Frontal cortex (tissue), 4 donors: ENCODE measurements at places on chromosomes 2 and 18.

GRCh38 chr2:134395779-134396178 is 141.9 kb downstream of the MGAT5 start:
- no peak for DNase-seq

DNA sequence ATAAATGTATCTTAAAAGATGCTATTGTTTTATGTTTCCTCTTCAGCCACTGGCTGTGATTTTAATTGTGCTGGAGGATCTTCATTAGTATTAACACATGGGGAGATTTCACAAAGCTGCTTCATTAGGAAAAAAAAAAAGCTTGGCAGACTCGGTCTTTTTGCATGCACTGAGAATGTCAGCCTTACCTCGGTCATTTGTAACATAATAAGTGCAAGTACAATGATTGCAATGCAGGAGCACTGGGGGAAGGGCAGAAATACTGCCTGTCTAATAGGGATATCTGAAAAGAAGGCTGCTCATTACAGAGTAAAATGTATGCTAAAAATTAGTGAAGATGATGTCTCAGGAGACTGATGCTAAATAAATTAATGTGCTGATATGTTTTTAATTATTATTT is 1.3 kb upstream of the BAZ2B start:
- no peak for DNase-seq

GRCh38 chr2:54065411-54065810 is 50.0 kb upstream of the ACYP2 start:
- no peak for DNase-seq

DNA sequence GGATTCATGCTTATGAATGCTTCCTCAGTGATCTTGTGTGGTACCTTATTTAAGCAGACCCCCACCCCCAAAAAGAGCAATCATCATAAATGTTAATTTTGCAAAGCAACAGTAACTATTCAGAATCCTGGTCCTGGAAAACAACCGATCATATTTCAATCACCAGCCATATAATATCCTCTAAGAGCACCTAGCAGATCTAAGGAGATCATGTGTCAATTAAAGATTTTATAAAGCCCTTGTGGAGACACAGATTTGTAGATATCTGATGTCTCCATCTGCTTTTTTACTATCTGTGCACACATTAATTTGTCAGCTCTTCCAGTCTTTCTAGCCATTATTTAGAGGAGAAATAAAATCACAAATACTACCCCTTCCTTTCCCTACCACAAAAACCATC is 423.7 kb downstream of the TGIF1 start:
- DNase-seq: no peak

- DNase-seq: no peak
Measured at GRCh38 chr2:66915237-66915636, 480.3 kb downstream of the MEIS1 start.

GRCh38 chr2:189367343-189367742 is 73.9 kb upstream of the WDR75 start:
- no peak for DNase-seq

DNA sequence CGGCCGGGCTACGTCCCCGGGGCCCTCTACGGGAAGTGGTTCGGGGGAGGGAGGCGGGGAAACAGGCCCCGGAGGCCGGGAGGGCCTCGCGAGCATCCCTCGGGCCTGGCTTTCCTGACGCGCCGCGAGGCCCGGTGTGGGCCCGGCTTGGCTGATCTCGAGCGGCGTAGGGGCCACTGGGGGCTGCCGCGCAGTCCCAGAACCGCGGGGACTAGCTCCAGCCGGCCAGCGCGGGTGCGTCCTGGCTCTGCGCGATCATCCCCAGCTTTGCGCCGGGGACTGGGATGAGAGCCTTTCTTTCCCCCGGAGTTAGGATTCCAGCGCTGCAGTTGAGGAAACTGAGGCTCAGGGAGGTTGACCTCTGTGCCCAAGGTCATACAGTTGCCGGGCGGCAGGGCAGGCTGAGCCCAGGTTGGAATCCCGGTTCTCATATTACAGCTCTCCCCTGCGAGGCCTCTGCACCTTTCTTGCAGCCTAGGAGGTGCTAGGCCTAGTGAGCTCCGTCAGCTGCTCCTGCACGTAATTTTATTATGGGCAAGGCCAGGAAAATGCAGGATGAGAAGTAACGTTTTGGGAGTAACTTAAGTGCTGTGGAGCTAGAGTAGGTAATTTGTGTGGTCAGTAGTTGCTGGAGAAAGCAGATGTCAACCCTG is 501 bp downstream of the LPIN1 start:
- no peak for DNase-seq

DNA sequence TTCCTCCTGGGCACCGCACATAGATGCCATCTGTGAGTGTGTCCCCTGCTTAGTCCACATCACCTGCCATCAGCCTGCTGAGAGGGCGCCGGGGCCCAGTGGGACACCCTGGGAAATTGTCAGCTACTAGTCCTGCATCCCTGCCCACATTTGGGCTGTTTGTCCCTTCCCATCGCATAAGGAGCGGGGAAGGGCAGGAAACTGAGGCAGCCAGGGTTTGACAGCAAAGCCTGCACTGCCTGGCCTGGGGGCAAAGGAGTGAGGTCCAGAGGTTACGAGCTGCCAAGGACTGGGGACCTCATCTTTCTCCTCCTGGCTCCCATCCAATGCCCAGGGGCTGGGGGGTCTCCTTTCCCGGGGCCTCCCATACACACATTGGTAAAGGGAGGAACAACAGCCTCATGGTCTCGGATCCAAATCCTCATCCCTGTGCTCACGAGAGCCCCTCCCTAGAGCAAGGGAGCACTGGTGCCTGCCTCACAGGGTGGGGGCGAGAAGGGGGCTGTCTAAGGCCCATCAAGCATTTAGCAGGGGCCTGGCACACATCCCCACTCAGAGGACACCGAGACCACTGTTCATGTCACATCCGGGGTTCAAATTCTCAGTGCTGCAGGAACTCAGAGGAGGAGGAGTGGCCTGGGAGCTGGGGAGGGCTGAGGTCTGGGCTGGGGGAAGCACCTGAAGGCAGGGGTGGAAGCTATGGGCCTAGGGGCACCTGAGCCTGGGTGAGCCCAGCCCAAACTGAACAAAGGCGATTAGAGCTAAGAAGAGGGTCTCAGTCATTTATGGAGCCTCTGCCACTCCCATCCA is 113.8 kb downstream of the SMAD7 start:
- DNase-seq: no peak

DNA sequence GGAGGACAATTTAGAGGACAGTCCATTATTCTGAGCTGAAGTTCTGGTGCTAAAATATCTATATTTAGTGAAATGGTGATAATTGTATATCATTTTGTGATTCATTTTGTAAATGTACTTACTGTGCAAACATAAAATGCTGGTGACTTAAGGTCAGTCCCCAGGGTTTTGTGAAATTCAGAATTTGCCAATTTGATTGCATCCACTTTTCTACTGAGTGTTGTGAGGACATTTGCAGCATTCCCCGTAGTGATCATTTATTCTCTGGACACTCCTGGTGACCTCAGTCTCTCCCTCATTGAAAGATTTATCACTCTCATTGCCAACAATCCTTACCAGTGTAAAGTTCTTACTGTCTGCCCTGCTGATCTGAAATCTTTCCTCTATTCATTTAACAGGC is 98.2 kb downstream of the SOCS6 start:
- no peak for DNase-seq

GRCh38 chr18:56391931-56392590 is 246.3 kb downstream of the TXNL1 start:
- no peak for DNase-seq

- DNase-seq: no peak
Measured at GRCh38 chr2:236555481-236555880, 14.1 kb upstream of the ACKR3 start.

DNA sequence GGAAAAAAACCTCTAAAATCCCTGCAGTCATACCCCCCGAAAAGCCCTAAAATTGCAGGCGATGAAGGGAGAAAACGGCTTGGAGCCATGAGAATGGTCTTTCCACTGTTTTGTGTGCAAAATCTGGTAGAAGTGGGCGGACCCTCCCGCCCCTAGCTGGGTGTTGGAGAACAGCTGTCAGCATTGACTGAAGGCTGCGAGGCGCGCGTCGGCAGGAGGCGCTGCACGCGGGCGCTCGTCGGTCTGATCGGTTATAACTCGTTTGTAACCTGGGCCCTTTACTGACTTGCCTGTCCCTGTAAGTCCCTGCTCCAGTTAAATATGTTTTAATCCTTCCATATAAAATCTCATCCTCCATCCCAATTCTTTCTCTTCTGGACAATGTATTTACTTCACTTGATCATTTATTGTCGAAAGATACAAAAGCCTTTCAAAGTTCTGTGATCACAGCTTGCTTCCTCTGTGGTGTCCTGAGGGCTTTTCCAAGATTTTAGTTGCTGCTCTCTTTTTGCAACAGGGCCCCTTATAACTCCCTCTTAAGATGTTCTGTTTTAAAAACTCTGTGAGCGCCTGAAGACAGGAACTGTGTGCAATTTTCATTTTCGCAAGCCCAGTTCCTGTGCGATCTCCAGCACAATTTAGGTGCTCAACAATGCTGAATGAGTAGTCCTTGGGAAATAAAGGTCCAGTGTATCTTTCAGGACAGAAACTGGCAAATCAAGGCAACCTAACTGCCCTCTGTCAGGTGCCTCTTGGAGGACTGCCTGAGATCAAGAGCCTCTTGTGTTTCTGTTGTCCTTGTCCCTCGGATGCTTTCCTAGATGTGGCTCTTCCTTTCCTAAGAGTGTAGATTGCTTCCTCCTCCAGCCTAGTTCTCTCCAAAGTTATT is 918 bp upstream of the HNRNPLL start:
- DNase-seq: peak; percentile 51

GRCh38 chr2:169664600-169664977 is 29.6 kb downstream of the CFAP210 start:
- no peak for DNase-seq

GRCh38 chr2:200354833-200355751 is 48.6 kb downstream of the SPATS2L start:
- DNase-seq: no peak

GRCh38 chr2:36613801-36614200 is 15.8 kb upstream of the FEZ2 start:
- no peak for DNase-seq

- DNase-seq: no peak
Measured at GRCh38 chr2:212392043-212392442, 146.6 kb downstream of the ERBB4 start.

DNA sequence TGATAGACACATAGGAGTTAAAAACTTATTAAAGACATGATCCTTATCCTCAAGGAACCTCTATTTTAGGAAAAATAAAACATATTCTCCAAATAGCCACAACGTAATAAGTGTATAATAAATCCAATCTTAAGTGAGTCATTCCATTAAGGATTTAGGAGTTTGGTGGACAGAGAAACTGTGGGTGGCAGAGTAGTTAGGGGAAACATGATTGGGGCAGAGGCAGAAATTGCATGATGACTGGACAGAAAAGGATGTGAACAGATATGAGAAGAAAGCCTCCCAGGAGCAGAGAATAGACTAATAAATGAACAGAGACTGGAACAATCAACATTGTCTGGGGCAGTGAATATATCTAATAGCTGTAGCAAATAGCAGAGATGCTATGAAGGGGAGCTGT is 48.1 kb upstream of the SIGLEC15 start:
- no peak for DNase-seq

DNA sequence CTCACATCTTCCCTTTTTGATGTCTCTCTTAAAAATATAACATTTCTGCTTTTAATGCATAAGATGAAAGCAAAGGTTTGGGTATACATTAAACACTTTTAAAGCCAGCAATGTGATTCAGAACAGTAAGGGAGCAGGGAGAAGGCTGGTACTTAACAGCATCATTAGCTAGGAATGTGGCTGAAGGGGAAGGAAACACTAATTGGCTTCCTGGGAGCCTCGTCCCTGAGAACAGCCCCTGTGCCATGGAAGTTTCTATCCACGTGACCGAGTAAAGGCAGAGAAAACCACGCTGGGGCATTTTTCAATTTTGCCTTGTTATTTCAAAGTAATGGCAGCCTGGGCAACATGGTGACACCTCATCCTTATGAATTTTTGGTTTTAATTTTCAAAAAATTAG is 109.2 kb upstream of the GPC1 start:
- DNase-seq: no peak
